ENCODE measurements at places on chromosomes 11 and 22. TPM values are rescaled to one million over a fixed set of nuclear protein-coding genes. Genes with fewer than 3 reads are reported as not detected.
A peak's percentile ranks its signal among the peaks of the same experiment; 100 is the strongest.

DNA sequence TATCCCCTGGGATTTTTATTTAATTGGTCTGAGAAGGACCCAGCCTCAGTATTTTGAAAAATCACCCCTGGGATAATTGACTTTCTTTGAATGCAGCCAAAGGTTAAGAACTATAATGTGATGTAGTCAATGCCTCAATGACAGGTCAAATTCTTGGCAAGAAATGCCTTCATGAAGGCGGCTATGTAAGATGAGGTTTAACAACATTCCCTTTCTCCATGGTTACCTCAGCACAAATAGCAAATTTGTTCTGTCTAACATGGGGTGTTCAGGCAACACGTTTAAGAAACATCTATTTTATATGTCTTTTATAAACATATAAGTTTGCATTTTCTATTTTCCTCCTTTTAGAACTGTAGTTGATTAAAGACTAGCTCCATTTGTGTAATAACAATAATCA is 5.3 kb downstream of the SLN start:
- no peak for DNase-seq

DNA sequence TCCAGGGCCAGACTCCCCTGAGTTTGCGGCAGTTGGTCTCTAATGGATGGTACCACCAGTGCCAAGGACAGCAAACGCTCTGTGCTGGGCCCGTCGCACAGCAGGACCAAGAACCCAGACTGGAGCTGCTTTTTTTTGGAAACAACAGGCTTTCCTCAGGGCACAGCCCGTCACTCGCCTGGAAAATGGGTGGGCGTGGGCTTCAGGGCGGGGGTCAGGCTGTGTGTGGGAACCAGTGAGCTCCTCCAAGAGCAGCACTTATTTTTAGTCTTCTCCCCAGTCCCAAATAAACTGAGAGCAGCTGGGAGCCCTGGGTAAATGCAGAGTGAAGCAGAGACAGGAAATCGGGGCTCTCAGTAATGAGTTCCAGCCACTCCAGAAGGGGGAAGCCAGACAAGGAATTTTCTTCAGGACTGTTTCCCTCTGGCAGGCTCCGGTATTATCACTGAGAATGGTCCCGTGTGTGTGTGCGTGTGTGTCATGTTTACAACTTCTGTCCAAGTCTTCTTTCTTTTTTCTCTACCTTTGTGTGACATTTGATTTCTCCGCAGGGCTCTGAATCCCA is 63.0 kb downstream of the PPFIBP2 start:
- no peak for DNase-seq

DNA sequence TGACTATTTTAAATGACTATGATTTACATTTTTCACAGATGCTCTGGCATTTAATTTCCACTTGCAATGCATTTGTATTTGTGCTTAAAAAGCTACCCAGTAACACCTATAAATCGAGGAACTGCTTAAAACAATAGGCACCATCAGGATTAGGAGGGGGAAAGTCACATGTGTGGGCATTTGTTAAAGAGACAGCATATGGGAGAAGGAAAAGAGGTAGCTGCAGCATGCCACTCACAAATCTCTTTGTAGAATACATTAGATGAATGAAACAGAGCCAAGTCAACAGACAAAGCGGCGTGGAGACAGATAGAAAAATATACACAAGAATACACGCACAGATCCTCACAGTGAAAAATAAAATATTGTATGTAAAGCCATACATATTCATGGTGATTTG is 228.0 kb downstream of the CADM1 start:
- DNase-seq, result no peak

DNA sequence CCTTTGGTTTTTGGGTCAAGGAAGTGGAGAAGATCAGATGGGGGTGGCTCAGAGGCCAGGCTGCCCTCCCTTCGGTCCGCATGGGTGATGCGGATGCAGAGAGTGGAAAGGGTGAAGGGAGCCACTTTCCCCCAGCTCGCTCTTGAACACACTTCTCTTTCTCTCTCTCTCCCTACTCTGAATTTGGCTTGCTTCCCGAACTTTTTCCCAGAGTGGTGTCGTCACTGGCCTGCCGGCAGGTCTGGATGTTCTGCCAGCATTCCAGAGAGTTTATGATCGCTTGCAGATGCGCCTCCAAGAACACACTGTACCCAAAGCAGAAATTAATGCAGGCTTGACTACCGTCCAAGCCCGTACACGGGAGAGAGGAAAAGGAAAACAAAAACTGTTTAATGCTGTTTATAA is 103.2 kb downstream of the ZBTB16 start:
- DNase-seq, result no peak

DNA sequence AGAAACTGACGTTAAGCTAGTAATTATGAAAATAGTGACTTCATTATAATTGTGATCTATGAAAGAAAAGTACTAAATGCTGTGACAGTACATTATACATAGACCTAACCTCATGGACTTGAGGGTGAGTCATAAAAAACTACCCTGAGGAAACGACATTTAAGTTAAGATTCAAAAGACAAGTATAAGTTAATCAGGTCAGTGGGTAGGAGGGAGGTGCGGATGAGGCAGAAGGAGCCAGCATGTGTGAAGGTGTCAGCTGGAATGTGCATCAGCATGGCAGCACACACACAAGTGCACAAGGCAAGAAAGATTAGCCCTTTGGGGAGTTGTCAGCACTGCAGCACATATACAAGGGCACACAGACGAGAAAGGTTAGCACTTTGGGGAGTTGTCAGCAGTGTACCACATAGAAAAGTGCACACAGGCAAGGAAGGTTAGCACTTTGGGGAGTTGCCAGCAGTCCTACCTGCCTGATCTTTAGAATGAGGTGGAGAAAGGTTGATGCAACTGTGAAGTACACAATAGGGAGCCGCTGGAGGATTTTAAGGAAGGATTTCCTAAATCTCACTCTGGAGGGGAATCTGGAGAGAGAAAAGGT is 31.6 kb upstream of the CAVIN3 start:
- peak; percentile 54 for DNase-seq

GRCh38 chr11:62427630-62428233 is 8.9 kb downstream of the SCGB1A1 start:
- DNase-seq, result peak; percentile 44

DNA sequence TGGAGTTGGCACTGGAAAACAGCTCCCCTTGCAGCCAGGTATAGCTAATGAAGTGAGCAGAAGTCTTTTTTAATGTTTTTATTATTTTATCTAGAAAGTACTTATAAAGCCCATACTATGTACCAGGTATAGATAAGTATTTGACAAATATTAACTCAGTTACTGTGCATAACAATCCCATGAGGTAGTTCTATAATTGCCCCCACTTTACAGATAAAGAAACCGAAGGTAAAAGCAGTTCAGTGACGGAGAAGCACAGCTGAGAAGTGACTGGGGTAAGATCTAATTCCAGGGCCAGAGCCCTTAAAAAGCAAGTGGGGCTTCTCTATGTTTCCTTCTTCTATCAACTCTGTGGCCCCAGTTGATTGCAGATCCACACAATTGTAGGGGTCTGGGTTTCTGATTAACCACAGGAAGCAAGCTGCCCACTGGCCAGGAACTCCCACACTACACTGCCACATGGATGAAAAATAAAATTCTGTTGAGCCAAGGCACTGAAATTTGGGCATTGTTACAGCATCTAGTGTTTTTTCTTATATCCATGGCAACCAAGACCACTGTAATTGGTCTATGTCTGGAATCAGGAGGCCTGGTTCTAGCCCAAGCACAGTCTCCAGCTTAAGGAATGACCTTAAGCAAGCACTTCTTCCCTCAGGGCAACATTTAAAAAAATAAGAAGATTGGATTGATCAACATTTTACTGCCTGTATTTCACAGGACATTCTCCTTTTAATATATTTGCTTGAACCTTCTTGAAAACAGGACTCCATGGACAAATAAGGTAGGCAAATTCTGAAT is 55.3 kb upstream of the TEAD1 start:
- no peak for DNase-seq

Gene KRTAP5-2
- not detected for total RNA-seq

Gene GRM5
- total RNA-seq, result not detected

Gene MGAT3
- total RNA-seq, result 0.90 TPM

Data from activated CD8-positive, alpha-beta T cell treated with anti-CD3 and anti-CD28 coated beads for 36 hours (primary cell).